ENCODE measurements at places on chromosomes 5 and 9.

DNA sequence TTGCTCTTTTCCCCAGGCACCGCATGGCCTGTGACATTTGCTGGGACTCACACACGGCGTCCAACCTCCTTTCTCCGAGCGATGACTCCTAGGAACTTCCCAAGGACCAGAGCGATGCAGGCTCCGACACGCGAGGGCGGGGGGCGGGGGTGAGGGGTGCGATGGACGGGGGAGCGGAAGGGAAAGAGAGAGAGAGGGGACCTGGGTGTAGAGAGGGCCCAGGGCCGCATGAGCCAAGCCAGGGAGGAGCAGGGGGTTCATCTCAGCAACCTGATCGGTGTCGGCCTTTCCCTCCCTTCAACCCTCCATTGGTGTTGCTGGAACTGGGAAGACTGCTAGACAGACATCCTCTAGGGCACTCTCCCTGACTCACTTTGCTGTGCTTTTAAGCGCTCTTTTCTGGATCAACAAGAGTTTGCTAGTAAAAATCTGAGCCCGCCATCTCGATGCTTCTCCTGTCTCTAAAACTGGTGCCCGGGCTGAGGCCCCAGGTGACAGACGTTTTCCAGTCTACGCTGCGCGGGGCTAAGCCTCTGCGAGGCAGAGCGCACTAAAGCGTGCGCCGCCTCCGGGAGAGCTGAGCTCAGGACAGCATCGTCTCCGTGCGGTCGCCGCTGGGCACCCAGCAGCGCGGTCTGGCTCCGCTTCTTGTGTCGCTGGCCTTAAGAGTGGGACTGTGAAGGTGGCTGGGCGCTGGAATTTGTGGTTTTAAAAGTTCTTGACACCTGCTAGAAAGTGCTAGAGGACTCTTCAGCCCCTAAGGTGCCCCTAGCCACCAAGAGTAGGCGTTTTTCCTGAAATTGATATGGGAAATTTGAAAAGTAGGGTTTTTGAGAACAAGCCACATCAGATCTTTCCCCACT, 1.0 kb upstream of the TSLP start:
- no peak for DNase-seq

- no peak for DNase-seq
Measured at GRCh38 chr9:128893354-128893753, 11.4 kb downstream of the LRRC8A start.

DNA sequence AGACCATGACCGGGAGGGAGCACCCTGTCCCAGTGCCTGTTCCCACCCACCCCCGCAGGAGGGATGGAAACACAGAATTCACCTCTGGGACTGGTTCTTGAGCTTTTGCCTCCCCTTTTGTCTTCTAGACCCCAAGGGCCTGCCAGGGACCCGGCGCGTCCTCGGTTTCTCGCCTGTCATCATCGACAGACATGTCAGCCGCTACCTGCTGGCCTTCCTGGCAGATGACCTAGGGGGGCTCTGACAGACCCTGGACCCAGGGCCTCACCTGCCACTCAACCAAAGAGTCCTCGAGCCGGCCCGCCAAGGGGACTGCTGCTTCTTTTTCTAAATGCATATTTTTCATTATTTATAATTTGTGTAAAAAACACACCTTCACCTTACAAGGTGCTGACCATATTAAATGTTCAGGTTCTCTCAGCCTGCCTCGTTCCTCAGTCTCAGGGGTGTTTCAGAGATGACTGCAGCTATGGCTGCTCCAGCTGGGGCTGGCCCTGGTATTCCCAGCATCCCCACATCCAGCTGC, 16.9 kb downstream of the CARD19 start:
- DNase-seq, result no peak

- no peak for DNase-seq
Measured at GRCh38 chr9:92804727-92805126, 40.1 kb upstream of the BICD2 start.

DNA sequence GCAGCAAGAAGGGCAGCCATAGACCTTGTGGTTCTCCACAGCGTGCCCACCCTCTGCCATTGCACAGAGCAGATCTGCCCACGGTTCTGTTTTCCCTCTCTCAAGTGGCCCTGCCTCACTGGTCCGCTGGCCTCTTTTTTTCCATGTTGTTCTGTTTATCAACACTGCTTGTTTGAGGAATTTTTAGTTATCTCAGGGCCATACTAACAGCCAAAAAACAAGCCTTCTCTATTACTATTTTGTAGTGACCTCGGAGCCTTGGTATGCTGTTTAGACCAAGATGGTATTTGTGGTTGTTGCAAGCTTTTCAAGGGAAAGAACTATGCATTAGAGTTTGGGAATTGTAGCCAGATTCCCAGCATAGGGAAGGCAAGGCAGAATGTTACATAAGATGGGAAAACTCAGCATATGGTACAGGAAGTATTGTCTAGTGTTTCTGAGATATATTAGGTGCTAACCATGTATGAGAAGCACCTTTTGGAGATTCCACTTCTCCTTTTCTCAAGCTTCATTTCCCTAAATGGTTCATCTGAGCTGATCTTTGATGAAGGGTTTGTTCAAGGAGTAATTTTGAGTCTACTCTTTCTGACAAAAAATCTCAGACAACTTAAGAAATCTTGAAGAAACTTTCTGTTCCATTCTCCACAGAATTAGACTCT, 54.3 kb downstream of the NUP214 start:
- DNase-seq, result peak; percentile 30

DNA sequence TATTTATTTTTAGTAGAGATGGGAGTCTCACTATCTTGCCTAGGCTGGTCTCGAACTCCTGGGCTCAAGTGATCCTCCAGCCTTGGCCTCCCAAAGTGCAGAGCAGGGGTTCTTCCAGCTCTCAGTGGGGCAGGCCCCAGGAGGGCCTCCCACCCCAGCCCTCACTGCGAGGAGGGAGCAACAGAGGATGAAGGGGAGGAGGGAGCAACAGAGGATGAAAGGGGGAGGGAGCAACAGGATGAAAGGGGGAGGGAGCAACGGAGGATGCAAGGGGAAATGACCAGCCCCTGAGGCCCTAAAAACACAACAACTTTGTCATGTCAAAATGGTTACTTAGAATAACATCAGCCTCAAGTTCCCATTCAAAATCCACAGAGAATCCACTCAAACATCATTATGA, 10.0 kb downstream of the TRIM14 start:
- no peak for DNase-seq

GRCh38 chr5:80103371-80103770, 68.2 kb downstream of the THBS4 start:
- no peak for DNase-seq

- DNase-seq, result no peak
Measured at GRCh38 chr5:8729437-8729836, 816.4 kb downstream of the SEMA5A start.

DNA sequence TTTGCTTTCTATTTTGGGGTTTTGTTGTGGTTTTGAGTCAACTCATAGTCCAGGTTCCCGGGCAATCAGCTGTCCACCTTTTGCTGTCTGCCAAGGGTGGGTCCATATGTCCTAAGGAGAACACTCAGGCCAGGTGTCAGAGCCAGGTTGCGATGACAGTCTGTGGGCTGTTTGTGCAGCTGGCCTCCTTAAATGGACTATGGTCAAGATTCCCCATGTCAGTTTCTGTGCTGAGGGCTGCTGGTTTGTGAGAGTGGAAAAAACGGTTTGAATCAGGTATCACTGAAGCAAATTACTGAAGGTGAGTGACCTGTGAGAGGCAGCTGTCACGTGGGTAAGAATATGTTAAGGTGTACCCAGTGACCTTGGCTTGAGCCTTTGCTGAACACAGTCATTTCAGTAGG, 33.0 kb downstream of the SNX30 start:
- DNase-seq, result no peak

GRCh38 chr5:61767231-61768080, 435.4 kb downstream of the ZSWIM6 start:
- DNase-seq, result no peak

GRCh38 chr9:94921092-94921471, 194.6 kb downstream of the AOPEP start:
- DNase-seq, result peak; percentile 76

All from epithelial cell of esophagus (primary cell).